ENCODE measurements at places on chromosomes 4 and X.

DNA sequence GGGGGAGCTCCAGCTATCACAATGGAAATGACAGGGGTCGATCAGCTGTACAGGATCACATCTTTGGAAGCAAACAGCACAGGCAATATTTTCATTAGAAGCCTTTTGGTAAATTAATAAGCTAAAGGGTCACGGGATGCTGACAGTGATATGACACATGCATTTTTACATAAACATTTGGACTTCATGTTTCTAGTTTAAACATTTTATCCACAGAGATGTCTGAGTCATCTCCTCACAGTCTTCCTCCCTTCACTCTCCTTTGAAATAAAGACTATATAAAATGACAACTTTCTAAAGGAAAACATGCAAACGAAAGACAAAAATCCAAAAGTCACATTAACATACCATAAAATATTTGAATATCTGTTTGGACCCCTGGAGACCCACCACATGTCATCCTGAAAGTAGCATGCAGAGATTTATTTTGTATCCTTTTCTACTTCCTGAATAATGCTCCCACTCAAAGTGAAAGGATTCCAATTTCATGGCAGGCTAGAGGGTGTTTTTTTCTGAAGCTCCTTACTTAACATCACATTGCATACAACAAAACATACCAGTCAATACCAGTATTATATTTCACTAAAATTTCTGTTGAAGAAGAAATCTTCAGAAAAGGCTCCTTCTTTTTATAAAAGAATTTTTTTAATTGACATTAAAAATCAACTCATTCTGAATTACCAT, 200.1 kb upstream of the PPARGC1A start:
- no peak for DNase-seq

DNA sequence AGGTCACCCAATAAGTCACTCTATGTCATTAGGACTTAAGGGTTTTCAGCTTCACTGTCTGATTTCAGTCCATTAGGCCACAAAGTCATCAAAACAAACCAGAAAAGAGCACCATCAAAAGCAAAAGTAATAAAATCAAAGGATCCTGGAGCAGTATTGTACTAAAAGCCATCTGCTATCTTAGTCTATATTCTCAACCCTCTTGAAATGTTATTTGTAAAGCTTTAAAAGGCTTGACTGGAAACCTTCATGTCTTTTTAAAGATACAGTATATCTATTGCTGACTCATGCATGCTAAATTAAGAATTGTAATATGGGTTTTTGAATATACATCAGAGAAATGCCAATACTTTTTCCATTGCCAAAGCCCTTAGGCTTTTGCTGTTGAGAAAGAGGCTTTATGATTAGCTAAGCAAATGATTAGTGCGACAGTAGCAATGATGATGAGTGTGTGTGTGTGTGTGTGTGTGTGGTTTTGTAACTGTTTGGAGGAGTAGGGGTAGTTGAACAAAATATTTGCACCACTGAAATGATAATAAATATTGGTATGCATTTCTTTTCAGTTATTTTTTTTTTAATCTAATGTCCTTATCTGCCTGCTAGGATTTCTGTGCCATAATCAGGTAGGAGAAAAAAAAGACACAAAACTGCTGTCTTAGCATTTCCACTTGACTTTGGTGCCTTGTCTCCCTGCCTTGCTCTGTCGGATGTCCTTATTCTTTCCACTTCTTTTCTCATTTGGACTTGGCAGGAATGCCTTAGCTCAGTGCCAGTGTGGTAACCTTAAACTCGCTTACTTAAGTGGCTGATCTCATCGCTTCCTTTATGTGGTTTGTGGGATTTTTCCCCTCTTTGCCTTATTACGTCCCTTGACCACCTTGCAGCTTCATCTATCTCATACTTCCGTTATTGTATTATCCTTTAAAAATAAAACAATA, 119.7 kb downstream of the PCDH7 start:
- no peak for DNase-seq

DNA sequence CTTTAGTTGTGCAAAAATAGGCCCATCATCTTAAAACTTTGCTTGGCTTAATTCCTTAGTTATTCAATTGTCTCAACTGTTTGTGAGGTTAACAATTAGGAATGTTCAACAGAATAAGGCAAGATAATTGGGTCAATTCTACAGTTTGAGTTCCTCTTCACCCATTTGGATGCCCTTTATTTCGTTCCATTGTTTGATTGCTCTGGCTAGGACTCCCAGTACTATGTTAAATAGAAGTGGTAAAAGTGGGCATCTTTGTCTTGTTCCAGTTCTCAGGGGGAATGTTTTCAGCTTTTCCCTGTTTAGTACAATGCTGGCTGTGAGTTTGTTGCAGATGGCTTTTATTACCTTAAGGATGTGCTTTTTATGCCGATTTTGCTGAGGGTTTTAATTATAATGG, 761.5 kb upstream of the GRIA3 start:
- DNase-seq: no peak

GRCh38 chr4:48081196-48081595, 52.9 kb downstream of the TXK start:
- no peak for DNase-seq

DNA sequence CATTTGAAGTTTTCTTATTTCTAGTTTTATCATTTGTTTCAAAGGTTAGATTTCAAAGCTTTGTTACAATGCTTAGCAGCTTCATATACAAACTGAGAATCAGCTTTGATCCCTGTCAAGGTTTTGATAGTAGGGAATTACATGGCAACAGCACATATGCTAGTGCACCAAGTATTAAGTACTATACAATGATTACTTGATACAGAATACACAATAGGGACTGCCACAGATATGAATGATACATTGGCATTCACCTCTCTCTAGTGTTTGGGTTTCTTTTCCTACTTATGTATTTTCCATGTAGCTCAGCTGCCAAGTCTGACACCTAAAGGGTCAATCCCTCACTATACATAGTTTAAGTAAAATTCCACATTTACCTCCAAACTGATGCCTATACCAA, 344.0 kb downstream of the FAT4 start:
- DNase-seq: no peak

DNA sequence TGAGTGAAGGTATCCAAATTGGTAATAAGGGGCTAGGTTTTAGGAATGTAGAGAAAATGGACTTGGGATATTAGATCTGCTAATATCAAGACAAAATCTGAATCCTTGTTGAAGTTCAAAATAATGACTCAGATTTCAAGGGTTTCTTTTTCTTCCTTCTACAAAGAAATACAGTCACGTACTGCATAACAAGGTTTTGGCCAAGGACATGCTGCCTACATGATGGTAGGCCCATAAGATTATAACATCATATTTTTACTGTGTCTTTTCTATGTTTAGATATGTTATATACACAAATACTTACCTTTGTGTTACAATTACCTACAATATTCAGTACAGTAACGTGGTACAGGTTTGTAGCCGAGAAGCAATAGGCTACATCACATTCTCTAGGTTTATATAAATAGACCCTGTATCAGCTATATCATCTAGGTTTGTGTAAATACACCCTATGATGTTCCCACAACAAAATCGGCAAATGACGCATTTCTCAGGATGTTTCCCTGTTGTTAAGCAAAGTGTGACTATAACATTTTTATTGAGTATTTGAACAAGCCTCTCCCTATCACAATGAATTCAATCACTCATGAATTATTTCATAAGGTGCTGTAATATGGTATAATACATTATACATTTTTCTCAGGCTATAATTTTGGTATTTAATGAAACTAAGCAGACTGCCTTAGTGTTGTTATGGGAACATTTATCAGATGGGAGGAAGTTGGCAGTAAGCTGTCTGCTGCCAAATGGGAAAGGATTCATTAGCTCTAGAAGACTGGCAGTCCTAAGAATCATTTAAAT, 186.3 kb downstream of the PPP3CA start:
- DNase-seq: no peak

DNA sequence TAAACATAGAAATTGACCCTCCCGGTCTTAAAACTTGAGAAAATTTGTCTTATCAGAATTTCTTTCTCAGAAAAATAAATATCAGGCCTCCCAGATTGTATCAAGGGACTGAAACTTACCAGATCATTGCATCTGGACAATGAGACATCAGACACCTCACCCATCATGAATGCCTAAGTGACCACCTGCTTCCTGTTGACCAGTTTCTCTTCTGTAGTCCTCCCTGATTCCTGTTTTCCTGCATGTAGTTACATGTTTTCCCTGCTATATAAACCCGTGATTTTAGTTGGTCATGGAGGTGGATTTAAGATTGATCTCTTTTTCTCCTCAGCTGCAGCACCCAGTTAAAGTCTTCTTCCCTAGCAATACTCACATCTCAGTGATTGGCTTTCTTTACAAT, 548.1 kb downstream of the PPP4R3C start:
- DNase-seq: no peak

- no peak for DNase-seq
Observed at GRCh38 chrX:22952010-22952409, 47.8 kb upstream of the DDX53 start.

DNA sequence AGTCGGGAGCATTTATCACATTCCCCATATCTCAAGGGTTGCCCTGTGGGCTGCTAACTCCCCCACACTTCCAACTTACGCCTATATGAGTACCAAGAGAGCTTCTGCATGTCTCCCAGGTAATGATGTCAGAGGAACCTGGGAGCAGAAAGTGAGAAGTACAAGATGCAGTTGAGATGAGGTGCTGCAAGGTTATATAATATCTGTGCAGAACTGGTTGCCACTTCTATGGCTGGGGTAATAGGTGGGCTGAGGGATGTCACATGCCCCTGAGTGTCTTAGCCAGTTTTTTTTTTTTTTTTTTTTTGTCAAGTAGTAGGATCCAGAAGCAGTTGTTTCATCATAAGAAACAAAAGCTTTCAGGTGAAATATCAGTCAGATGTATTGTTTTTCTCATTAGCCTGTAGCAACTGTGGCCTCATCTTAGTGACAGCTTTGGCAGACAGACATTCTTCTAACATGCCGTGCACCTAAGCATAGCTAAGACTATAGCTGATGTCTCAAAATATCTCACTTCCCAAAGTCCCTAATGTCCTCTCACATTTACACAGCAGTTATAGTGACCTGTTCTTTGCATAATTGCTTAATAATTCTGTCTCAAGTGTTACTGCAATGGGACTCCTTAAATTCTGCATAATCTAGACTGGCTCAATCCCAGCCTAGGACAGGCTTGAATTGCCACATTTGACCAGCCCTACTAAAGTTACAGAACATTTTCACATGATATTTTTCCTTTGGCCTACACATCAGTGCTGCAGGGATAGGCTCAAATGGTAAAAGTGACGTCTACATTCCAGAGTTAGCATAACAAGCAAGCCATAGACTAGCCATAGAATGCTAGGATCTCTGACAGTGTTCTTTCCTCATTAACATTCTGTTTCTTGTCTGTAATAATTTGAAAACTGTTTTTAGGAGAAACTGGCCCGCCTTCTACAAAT, 17.9 kb upstream of the MAOB start:
- DNase-seq: no peak

DNA sequence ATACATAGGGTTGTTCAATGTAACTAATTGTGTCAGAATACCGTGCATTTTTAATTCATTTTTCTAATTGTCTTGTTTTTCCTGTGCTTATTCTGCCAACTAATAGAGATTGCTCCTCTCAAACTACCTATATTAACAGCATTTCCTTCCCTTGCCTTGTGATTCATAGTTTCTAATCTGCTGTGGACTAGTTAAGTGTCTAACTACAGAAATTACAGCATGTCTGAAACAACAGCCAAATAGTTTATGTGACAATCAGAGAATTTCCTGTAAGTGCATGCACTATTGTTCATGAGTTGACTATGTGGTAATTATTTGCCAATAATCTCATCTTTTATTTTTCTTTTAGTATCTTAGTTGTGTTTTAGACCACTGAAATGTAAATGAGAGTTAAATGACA, 4.1 kb upstream of the SEC24B start:
- DNase-seq: no peak

GRCh38 chrX:108439961-108440696, 491 bp downstream of the COL4A5 start:
- no peak for DNase-seq

DNA sequence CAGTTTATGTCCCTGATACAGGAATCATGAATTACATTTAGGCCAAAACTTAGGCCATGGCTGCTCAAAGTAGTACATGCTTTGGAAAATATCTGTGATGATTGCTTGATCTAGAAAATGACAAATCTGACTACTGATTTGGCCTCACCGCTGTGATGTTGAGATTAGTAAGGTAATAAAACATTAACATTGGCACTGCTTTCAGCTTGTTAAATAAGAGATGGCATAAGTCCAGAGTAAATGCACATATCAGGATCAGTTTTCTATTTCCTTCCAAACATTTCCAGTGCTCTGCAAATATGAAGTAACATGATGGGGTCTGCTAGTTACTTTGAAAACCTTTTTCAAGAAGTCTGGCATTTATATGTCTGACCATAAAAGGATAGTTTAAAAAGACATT, 687.3 kb upstream of the ACTRT1 start:
- DNase-seq: no peak

DNA sequence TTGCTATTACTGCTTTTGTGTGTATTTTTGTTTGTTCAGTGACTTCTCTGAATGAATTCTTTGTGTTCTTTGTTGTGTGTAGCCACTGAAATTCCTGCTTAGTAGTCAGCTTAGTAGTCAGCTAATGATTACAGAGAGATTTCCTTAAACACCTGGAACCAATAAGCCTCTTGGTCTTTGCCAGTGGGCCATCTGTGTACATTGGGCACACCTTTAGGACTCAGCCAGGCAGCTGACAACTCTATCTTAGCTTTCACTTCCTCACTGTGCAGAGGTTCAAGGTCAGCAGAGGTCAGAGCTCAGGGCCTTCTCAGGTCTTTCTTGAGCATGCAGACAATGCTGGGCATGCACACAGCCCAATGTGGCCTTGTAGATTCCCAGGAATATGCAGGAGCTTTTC, 59.3 kb downstream of the RWDD4 start:
- DNase-seq: no peak

DNA sequence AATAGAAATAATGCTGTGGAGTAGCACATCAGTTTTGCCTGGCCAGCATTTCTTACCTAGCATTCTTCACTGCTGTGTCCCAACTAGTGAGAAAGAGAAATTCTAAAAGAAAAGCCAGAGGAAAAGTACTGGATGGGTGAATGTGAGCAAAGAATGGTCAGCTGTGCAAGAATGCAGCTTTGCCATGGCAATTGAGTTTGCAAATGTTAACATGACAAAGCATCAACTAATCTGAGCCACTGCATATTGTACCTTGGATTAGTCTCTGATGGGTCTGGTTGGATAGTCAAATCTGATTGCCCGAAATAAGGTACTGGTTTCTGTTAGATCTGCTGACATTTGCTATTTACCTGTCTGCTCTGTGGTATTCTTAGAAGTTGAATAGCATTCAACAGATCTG, 38.7 kb downstream of the ADD1 start:
- DNase-seq: no peak

DNA sequence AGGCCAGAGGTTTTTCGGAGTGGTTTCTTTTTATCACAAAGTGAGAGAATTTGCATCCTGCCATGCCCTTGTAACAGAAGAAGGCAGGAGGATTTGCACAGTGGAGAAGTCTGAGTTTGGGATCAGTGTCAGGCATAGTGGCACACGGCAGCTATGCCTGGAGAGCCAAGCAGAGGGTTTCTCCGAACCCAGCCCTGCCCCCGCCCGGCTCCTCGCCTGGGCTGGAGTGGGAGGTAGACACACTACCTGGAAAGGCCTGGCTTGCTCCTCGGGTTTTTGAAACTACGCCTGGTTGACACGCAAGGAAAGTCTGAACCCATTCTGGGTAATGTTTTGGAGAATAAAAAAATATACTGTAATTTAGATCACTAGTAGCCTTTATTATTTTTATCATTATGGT, 1653.6 kb upstream of the TENM3 start:
- no peak for DNase-seq

Data from HL-60 (cell line).